CD14-positive monocyte (primary cell): ENCODE measurements at places on chromosomes 7 and 10.
A peak's percentile ranks its signal among the peaks of the same experiment; 100 is the strongest.

- no peak for DNase-seq
Measured at GRCh38 chr10:3889961-3890522, 105.0 kb upstream of the KLF6 start.

GRCh38 chr7:27912751-27913150 is 172.8 kb downstream of the TAX1BP1 start:
- DNase-seq: no peak

- DNase-seq: no peak
Measured at GRCh38 chr7:51141451-51142003, 175.1 kb downstream of the COBL start.

DNA sequence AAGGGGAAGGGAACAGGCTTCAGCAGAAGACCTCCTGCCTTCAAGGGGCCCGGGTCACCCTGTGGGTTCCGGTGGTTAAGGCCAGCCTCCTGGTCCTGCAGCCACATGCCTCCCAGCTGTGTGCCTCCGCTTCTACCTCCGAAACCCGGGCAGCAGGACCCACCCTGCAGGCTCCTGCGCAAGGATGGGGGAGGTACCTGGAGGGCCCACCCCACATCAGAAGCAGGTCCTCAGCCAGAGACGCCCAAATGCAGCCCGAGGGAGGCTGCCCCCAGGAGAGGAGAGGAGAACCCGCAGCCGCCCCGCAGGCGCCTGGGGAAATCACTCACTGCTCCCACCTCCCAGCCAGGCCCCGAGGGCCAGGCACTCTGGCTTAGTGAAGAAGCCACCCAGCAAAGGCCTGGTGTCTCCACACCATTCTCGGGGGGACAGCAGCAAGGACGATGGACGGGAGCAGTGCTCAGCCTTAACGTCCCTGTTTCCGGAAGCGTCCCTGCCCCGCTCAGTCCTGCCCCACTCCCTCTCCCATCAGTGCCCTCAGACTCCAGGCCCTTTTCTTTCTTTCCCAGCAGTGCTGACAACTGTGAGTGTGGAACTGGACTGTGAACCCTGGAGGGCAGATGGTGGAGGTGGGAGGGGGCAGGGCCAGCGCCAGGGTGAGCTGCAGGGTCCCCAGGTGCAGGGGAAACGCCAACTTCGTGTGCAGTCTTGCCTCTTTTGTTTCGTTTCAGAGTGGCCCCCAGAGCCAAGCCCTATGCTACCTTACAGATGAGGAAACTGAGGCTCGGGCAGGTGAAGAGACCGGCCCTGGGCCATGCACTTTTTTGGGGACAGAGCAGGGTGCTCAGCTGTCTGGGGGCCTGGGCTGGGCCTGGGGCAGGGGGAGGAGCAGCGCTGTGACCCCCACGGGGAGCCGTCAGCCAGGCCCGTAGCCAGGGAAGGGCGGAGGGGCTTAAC is 138.0 kb downstream of the FAM53B start:
- no peak for DNase-seq

DNA sequence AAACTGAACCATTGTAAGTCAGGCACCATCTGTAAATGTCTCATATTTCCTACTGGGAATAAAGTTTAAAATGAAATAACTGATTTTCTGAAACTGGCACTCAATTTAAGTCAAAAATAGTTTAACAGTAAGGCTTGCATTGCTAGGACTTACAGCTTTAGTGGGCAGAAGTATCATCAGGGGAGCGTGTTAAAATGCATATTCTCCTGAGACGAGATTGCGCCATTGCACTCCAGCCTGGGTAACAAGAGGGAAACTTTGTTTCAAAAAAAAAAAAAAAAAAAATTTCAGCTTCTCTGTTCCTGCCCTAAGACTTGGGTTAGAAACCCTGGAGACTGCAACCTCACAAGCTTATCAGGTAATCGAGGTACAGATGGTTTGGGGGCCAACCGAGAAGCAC is 65.4 kb downstream of the UBE3C start:
- DNase-seq: no peak

DNA sequence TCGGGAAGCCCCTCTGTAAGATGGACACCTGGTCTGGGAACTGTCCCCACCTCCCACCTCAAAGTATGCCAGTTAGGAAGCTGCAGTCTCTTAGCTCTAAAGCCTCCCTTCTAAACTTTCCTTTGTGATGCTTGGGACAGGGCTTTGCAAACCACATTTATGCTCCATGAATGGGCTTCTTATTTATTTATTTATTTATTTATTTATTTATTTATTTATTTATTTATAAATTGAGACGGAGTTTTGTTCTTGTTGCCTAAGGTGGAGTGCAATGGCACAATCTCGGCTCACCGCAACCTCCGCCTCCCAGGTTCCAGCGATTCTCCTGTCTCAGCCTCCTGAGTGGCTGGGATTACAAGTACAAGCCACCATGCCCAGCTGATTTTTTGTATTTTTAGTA is 1009.4 kb downstream of the TYW1 start:
- DNase-seq: no peak

DNA sequence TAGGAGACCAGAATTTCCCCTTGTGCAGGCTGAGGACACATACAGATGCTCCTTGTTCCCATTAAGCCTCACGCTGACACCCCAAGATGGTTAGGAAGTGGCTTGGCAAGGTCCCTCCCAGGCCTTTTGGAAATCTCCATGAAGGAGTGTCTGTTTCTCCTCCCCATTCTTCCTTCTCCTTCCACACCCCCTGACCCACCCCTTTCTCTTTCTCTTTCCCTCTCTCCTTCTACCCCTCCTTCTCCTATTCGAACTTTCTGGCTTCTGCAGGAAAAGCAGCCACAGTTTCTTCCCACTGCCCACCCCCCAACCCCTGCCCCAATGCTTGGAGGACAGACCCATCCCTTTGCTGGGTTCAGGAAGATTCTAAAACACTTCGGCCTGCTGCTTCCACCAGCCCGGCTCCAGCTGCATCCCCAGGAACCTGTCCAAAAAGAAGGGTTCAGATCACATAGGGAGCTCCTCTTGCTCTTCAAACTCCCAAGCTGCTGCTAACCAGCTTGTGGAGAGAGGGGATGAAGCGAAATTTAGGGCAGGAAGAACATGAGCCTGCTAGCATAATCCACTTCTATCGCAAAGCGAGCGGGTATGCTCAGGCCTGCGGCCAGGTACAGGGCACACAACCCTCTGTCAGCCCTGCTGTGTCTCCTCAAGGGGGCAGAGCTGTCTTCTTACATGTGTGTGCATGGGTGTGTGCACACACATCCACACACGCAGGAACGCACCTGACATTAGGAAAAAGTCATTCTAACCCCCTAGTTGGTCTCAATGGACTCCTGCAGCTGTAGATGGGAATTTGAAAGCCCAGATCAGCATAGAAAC is 80.4 kb downstream of the PPP1R3C start:
- no peak for DNase-seq

DNA sequence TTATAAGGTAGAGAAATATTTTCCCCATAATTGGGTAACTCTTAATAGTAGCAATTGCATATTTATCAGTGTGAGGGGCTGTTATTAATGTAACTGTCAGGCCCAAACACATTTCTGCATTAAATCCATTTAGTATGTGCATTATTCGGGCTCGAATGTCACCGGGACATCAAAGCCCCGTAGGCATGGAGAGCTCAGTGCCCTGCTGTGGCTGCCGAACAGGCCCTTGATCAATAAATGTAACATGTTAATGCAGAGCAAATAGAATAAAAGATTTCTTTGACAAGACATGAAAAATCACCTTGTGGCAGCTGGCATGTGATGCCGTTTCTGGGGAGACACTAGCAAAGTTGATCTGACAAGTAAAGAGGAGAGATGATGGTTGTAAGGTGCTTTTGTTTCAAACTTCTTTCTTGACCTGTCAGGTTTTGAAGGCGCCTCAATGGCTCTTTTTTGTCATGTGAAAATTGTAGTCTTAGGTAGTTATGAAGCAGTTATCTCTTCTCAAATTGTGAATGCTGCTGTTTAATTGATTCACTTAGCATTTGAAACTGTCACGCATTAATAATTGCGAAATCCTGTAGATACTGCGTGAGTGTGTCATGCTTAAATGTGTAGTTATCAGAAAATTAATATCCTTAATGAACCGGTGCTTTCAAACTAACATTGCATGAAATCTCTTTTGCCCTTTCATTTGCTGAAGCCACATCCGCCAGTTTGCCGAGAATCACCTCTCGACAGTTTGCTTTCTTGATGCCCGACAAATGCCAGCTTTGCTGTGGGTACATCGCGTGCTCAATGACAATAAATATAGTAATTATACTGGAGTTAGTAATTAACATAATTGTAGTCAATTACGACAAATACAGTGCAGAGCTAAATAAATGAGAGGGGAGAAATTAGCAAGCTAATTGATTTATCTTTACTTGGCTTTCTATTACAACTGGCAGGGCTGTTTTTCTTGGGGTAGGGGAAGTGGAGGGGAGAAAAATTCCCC is 19.5 kb downstream of the LRMDA start:
- no peak for DNase-seq

GRCh38 chr7:4010061-4010605 is 672.0 kb upstream of the FOXK1 start:
- no peak for DNase-seq

GRCh38 chr7:81079746-81080145 is 160.9 kb upstream of the SEMA3C start:
- DNase-seq: no peak

- no peak for DNase-seq
Measured at GRCh38 chr7:130882396-130882795, 148.4 kb upstream of the KLF14 start.

- DNase-seq: no peak
Measured at GRCh38 chr7:83575436-83575835, 73.5 kb downstream of the SEMA3E start.

DNA sequence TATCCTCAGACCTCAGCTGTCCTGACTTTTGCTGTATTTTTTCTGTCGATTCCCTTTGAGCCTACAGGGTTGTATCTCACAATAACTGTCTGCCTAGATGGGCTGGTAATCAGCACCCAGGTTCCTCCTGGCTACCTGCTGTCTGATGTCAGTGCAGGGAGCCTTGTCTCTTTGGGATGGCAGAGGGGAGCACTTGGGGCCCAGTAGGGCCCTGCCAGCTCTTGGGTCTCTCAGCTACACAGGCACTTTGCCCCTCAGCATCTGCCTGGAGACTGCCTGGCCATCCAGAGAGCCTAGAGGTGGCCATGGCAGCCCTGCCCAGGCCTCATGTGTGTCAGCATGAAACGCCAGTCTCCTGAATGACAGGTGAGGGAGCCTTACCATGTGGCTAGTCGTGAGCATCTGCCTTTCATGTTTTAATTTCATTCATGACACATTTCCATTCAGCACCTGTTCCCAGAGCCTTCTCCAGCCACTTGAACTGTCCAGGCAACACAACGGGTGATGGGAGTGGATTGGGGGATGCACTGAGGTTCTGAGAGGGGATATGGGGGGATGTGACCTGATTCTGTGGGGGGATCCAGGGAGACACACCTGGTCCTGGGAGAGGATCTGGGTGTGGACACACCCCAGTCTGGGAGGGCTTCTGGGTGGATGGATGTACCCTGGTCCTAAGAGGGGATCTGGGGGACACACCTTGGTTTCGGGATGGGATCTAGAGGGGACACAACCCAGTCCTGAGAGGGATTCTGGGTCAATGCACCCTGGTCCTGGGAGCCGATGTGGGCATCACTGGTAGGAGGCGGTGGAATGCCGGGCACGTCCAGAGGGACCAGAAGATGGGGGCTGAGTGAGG is 21.9 kb downstream of the ADCY1 start:
- no peak for DNase-seq

DNA sequence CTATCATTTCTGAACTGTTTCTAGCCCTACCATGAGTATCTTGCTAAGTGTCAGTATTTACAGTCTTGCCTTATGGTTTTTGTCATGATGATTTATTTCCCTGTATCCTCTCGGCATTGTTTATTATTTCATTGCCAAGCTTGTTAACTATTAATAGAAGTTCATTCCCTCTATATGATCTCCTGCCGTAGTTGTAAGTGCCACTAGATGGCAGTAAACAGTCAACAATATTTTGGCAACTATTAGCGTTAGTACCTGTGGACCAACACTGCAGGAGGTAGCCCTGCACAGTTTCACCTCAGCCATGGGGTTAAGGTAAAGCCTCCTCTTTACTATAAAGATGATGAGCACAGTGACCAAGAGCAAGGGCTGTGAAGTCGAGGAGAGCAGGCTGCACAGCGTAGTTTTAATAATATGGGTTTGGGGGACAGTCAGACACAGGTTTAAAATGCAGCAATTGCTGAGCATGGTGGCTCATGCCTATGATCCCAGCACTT is 26.1 kb upstream of the CCNJ start:
- peak; percentile 52 for DNase-seq

DNA sequence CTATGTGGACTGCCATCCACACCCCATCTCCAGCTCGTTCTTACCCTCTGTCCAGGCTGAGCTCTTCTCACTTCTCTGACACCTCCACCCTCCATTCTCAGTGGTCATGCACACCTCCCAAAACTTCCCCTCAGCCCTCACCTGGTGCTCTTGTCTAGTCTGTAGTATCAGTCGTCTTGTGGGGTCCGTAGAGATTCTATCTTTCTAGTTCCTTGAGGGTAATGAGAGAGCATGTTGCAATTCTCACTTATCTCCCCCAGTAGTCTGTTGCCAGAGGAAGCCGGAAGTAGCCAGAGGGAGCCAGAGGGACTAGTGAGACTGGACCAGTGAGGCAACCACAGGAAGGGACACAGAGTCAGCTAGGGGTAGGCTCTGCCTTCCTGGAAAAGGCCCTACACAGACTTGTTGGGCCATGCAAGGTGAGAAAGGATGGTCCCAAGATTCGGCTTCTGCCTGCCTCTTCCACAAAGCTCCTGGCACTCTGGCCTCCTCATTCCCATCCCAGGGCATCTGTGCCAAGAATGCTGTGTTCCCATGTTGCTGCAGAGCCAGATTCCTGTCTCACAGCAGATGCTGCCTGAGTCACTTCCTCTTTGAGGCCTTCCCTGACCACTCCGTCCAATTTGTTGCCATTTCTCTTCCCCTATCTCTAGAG is 50.6 kb upstream of the DUSP5 start:
- DNase-seq: peak; percentile 60
